ENCODE measurements at places on chromosomes 5 and 9.

DNA sequence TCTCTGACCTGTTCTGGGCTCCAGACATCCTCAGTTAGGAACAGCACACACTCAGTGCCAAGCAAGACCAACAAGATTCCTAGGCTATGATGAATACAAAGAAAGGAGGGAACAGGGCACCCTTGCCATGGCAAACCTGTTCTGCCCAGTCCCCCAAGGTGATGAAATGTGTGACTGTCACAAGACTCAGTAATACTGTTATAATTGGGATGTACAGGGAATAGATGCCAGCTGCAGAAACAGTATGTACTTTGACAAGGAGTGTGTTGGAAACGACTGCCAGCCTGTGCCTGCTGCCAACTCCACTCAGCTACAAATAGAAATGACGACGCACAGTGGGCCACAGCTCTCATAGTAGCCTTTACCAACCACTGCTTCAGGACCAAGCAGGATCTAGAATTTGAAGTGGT lies 453.0 kb downstream of the EFNA5 start:
- peak; percentile 86 for DNase-seq

DNA sequence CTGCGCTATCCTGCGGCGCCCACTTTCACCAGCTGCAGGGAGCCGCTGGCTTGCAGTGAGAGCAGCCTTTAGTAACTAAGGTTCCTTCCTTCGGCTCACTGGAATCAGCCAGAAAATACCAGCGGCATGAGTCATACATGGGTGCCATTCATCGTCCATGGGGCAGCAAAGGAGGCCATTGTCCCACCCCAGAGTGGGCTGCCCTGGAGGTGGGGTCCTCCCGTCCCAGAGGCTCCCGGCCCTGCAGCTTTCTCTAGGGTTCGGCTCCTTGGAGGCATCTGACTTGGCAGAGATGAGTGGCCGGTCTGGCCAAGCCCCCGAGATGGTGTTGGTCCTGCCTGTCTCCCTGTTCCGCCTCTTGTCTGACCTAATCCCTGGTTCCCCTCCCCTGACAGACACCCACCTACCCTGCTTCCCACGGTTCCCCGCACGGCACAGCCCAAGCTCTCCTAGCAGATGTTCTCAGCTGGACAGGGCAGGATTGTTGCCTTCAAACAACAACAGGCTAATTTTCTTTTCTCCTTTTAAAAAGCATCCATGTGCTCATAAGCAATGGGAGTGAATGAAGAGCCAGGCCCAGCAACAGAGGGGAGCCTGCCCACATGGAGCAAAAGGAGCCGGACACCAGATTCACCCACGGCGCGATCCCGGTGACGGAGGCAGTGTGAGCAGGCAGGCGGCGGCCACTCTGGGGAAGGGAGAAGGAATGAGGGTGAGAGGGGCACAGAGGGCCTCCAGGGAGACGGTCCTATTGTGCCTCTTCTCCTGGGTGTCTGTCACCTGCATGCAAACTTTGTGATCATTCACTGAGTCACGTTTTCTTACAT lies 97.0 kb upstream of the COL5A1 start:
- DNase-seq, result peak; percentile 36

- no peak for DNase-seq
These were observed 48.7 kb upstream of the FSD1L start for GRCh38 chr9:105399117-105399516.

DNA sequence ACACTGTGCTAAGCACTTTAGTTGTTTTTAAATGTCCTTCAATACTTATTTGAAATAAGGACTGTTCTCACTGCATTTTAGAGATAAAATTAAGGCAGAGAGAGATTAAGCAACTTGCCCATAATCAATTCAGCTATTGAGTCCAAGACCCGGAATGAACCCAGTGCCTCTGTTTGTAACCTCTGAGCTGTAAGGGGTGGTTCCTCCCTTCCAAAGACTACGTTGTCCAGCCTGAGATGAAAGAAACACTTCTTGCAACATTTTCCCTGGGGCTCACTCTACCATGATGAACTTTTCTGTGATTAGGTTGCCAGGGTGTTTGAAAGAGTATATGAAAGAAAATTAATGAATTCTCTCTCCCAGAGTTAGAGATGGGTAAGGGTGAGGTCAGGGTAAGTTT lies 22.0 kb upstream of the MAP1B start:
- DNase-seq, result no peak

- DNase-seq, result no peak
These were observed 4.2 kb upstream of the ZNF346 start for GRCh38 chr5:177018341-177018740.
